ENCODE measurements at places on chromosomes 11 and 22. TPM values are rescaled to one million over a fixed set of nuclear protein-coding genes. Genes with fewer than 3 reads are reported as not detected.
A peak's percentile ranks its signal among the peaks of the same experiment; 100 is the strongest.

Gene SNRPD3
- 162 TPM for polyA plus RNA-seq

Gene OR4C45
- not detected for polyA plus RNA-seq

DNA sequence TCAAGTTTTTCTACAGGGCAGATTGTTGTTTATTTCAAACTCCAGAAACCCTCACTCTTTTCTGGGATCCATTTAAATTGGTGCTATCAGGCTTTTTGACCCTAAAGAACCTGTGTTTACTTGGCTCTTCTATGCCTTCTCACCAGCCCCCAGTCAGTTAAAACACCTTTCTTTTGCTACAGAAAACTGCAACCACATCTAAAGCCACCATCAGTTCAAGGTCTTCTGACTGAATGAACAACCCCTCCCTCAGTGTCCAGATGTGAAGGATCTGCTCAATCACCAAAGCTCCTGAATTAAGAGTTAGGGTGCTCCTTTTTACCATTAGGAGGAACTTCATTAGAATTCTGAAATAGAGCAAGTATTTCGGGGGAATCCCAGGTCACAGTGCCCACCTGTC lies 7.0 kb upstream of the GLYATL1B start:
- DNase-seq: no peak

- peak; percentile 32 for DNase-seq
Observed at GRCh38 chr11:104254347-104254746, 90.4 kb upstream of the PDGFD start.

- no peak for DNase-seq
Observed at GRCh38 chr11:61123775-61124571, 21.7 kb downstream of the CD5 start.

Gene TMPRSS13
- 0.18 TPM for polyA plus RNA-seq

GRCh38 chr22:44372611-44373010 lies 59.9 kb upstream of the SHISAL1 start:
- no peak for DNase-seq

Gene NEFH
- 4.7 TPM for polyA plus RNA-seq

GRCh38 chr11:79430280-79430679 lies 10.6 kb downstream of the TENM4 start:
- no peak for DNase-seq

DNA sequence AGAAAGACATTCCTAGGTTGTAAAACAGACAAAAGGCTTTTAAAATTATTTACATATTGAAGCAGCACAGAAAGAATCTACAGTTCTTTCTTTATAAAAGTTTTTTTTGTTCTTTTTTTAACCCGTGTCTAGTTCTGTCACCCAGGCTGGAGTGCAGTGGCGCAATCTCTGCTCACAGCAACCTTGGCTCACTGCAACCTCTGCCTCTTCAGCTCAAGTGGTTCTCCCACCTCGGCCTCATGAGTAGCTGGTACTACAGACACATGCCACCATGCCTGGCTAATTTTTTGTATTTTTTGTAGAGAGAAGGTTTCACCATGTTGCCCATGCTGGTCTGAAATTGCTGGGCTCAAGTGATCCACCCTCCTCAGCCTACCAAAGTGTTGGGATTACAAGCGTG lies 3.8 kb upstream of the INCENP start:
- DNase-seq: no peak

Gene NTM
- 1.4 TPM for polyA plus RNA-seq

GRCh38 chr22:26597480-26597879 lies 7.5 kb upstream of the TPST2 start:
- no peak for DNase-seq

- no peak for DNase-seq
Observed at GRCh38 chr11:86301742-86302091, 323 bp upstream of the HIKESHI start.

GRCh38 chr11:113289431-113290187 lies 24.8 kb upstream of the TTC12 start:
- peak; percentile 47 for DNase-seq

Gene SORL1
- 5.2 TPM for polyA plus RNA-seq

Gene STARD10
- polyA plus RNA-seq: 331 TPM

Gene PTPRCAP
- polyA plus RNA-seq: 14.1 TPM

DNA sequence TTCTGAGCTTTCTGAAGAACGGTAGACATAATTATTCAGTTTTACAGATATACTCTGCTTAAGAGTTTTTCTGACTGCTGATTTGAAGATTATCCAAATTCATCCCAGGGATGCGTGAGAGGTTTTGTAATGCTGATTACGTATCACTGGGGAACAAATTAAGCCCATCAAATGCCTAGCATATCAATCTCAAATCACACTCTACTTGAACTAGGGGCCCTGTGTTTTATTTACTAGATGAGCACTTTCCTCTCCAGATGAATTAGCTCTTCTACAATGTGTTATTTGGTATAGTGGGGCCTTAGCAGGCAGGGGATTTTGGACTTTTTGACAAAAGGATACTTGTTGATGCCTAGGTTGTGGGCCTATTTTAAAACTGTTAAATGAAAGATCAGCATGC lies 177.9 kb downstream of the JRKL start:
- DNase-seq: no peak

DNA sequence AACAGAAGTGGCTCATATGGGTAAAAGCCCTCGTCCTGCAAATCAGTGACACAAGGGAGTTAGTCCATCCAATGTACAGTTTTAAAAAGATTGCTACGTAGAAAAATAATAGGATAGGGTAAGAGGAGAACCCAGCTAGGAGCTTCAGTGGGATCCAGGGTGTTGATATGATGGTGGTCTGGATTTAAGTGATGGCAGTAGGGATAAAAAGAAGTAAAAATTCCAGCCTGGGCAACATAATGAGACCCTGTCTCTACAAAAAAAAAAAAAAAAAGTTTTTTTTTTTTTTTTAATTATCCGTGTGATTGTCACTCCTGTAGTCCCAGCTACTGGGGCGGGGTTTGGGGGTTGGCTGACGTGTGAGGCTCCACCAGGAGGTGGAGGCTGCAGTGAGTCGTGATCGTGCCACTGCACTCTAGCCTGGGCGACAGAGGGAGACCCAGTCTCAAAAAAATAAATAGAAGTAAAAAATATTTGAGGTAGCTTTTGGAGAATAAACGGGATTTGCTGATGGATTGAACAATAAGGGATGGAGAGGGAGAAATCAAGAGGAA lies 7.0 kb upstream of the L3MBTL2 start:
- DNase-seq: no peak

Gene MMP10
- polyA plus RNA-seq: 4.9 TPM

DNA sequence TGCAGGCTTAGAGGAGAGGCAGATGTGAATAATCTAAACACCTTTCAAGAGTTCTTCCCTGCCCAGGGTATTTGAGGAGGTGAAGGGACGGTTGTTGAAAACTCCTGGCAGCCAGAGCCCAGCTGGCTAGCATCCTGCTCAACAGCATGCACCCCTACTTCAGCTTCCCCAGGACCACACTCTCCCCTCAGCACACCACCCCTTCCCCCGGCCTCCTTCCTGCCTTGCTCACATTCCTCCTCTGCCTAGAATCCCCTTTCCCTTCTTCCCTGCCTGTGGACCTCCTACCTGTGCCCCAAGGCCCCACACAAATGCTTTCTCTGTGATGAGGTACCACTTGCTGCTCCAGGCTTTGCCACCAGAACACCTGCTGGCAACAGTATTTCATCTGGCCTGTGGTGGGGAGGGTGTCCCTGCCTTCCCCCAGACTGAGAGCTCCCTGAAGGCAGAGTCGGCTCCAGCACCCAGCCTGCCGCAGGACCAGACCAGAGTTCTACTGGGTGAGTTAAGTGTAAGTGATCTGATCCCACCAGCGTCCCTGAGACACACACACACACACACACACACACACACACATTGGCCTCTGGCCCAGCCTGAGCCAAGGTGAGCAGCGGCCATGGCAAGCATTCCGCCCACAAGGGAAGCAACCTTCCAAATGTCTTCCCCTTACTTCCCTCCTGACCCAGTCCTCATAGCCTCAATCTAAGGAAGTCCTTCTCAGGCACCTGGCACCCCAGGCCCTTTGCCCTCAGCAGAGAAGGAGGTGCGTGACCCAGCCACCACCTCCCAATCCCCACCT lies 79.5 kb downstream of the PDE2A start:
- no peak for DNase-seq

Gene PLAAT5
- polyA plus RNA-seq: 2.7 TPM

- no peak for DNase-seq
Observed at GRCh38 chr11:127281534-127281933, 281.0 kb upstream of the KIRREL3 start.

DNA sequence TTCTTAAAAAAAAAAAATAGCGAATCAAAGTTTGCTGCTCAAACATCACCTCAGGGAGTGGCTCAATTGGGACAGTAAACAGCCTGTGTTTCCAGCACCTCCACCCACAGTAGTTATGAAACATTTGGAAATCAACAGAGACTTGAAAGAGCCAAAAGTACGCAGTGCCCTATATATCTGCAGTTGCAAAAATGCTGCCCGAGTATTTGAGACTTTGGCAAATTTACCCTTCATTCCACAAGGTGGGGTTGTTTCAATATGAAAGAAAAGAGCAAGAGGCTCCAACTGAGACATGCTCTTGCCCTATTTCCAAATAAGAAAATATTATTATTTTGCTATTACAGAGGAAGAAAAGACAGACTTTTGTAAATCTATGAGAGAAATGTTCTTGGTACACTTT lies 851.1 kb upstream of the RAG2 start:
- DNase-seq: peak; percentile 56

DNA sequence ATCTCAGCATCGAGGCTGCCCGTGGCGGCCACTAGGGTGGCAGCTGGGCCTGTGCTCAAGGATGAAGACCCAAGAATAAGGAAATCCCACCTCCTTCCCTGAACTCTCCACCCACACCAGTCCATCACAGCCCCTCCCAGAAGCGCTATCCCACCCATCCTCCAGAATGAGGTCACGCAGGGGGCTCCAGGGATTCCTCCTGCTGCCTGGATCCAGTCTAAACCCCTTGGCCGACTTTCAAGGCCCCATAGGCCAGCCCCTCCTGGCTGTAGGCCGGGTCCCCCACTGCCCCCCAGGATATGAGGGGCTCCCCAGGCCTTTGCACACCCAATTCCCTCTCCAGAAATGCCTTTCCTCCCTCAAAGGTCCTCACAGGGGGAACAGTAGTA lies 19.0 kb upstream of the SCGB1A1 start:
- DNase-seq: peak; percentile 22

DNA sequence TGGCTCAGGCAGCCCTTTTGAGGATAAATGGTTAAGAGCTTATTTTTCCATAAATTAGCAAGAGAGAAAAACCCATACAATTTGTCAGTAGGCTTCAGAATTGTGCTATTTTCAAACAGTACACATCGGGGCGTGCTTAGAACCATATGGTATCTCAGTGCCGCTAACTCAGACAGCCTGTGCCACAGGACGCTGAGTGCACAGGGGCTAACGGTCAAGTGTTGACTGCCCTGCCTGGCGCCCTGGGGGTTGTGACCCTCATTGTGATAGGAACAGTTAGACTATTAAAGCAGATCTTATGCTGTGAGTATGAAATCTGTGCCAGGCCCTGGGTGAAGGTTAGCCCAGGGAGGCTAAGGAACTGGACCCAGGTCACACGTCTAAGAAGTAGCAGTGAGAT lies 1519.7 kb downstream of the BRD1 start:
- DNase-seq: no peak

Gene OTOG
- 0.04 TPM for polyA plus RNA-seq

Gene IGSF22
- 1.3 TPM for polyA plus RNA-seq

DNA sequence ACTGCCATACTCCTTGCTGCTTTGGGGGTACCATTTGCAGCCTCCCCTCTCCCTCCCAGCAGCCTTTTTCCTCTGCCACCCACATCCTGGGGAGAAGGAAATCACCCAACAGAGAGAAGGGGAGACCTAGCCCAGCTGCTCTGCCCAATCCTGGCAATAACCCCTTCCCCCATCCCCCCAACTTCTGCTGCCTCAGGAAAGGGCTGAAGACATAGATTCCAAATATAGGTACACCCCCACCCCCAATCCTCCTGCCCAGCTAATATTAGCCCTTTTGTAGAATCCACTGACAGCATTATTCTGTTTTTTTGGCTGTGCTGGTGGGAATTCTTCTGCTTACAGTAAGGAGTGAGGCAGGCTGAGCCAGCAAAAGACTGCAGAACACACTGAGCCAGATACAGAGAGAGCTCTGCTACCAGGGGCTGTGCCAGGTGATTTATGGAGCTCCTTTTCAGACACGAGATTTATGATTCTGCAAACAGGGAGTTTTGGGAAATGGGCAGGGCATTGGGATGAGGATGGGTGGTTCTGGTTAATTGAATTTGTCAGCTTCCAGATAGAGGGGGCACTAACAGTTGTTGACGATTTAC lies 164.0 kb downstream of the TENM4 start:
- DNase-seq: no peak

Gene ALDH3B1
- polyA plus RNA-seq: 14.4 TPM

Gene TM7SF2
- 21.1 TPM for polyA plus RNA-seq

DNA sequence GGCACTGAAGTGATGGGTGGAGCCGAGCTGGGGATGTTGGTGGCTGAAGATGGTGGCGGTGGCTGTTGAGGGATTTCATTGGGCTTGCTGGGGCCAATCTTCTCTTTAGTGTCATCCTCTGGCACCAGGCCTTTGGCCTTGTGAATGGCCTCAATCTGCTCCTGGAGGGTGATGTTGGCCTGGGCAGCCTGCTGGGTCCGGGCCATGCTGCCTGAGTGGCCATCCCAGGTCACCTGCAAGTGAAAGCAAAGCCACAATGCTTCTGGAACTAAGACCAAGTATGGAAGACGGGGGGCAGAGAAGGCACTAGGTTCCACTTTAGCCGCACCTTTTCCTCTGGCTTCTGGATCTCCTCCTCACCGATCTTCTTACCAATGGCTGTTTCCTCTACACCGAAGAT lies 12.1 kb upstream of the TBC1D10A start:
- DNase-seq: no peak

- DNase-seq: no peak
Observed at GRCh38 chr22:42651134-42651533, 1.9 kb upstream of the CYB5R3 start.

Gene OR5A1
- not detected for polyA plus RNA-seq

GRCh38 chr11:123797114-123797513 lies 9.0 kb downstream of the OR6M1 start:
- peak; percentile 22 for DNase-seq

Gene OR8D1
- not detected for polyA plus RNA-seq
